ENCODE measurements at places on chromosomes 4 and X.

- no peak for DNase-seq
Observed at GRCh38 chrX:41553688-41554087, 106.5 kb downstream of the NYX start.

- DNase-seq, result no peak
Observed at GRCh38 chr4:87130985-87131703, 89.3 kb downstream of the KLHL8 start.

DNA sequence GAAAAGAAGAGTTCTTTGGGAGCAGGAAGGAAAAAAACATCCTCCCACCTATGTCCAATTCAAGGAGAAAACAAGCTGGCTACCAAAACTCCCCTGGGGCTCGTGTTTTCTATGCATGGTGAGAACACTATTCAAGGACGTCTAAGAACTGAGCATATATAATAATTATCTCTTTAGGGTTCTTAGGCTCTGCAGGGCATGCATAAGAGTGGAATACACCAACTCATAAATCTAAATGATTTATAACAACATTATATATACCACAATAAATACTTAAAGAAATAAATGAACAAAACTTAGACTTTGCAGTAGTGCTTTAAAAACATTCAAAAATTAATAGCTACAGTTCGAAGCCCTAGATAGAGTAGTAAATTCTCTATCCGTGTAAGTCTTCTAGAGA, 19.5 kb upstream of the TMEM154 start:
- no peak for DNase-seq

- no peak for DNase-seq
Observed at GRCh38 chr4:158238575-158238974, 28.3 kb downstream of the TMEM144 start.

DNA sequence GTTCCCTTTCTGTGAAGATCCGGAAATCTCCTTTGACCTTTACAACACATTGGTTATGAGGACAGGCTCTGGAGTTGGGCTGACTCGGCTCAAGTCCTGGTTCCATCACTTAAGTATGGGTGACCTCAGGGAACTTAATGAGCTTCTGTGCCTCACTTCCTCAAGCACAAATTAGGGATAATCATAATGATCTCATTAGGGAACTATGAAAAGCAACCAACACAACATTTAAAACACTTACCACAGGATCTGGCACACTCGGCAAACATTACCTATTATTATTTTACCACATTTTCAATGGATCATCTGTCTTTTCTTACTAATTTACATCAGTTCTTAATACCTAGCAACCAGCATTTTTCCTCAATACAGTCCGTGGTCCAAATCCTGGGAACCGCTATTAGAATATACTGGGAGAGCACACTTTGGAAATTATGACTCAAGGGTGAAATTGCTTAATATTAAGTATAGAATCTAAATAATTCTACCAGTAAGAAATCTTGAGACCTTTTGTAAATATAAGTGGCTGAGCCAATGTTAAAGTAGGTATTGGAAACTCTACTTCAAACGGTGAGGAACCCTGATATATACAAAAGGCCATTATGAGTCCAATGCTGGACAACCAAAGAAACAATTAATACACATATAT, 19.6 kb downstream of the ADGRA3 start:
- DNase-seq, result no peak

DNA sequence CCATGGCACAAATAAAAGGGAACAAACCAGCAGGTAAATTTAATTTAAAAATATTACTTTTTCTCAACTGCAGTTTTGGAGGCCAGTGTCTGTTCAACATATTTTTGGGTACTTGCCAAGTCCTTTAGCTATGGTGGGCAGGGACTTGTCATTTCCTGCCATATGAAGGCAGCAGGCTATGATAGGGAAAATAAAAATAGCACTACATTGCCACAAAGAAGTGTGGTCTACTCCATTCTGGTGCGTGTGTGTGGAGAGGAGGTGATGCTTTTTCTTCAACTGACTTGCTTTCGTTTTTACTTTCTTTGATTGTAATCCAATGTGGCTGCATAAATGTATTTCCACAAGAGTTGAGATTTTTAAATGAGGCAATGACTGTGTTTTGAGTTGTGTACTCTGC, 17.2 kb downstream of the GPR174 start:
- no peak for DNase-seq

DNA sequence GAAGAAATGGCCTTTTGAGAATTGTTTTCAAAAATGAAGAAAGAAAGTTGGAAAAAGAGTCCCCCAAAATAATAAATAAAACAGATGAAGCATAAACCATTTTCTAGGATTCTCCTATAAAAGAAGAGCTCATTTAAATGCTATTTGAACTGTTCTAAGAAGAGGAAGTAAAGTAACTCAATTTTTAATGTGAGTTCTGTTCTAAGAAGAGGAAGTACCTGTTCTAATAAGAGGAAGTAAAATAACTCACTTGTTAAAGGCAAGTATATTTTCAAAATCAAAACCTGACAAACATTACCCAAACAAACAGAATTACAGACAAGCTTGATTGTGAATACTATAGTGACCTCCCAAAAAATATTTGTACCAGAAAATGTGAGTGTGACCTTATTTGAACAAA, 1326.3 kb downstream of the C4orf33 start:
- no peak for DNase-seq

DNA sequence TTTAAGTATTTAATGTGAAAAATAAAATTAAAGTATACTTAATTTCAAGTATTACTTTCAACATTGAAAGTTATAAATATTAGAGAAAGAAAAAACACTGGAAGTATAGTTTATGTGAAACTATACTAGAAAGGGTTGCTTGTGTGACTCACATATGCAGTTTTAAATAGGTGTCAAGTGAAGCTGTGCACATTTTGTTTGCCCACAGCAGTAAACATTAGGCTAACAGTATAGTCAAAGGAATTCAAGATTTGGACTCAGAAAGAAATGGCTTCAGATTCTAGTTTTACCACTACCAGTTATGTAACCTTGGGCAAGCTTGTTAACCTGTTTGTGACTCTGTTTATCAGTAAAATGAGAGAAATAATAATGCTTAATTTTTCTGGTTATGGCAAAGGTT, 148.2 kb downstream of the FAM47B start:
- DNase-seq, result no peak

DNA sequence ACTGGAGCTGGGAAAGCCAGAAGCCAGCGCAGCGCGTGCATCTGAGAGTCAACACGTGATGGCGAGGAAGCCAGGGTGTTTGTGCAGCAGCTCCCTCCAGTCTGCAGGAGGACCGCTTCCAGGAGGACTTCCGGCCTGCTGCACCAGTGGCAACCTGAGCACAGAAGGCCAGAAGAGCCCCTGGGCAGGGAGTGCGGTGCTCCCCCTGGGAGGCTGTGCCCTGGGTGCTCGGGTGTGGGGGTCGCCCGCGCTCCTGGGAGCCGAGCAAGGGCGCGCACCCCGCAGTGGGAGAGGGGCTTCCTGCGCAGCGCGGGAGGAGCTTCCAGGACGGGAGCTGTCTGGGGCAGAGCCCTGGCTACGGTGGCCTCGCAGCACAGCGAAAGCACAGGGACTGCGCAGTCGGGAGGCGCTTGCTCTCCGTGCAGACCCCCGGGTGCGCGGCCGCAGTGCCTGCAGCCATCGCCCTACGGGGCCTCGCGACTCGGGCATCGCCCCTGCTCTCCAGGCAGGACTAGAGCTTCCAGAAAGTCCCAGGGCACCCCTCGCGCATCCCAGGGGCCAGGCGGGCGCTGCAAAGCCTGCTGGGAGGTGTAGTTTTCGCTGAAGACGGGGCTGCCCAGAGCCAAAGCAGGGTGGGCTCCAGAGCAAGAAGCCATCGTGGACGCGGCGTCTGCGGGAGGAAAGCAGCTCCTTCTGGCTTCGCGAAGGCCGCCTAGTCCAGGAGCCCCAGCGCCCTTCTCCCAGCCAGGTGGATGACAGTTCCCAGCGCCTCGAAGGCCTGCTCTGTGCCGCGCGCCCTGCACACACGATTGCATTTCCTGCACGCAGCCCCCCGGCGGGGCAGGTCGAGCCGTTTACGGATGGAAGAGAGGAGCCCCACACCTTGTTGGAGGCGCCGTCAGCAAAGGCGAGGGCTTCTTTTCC, 24.1 kb upstream of the WFS1 start:
- peak; percentile 52 for DNase-seq

DNA sequence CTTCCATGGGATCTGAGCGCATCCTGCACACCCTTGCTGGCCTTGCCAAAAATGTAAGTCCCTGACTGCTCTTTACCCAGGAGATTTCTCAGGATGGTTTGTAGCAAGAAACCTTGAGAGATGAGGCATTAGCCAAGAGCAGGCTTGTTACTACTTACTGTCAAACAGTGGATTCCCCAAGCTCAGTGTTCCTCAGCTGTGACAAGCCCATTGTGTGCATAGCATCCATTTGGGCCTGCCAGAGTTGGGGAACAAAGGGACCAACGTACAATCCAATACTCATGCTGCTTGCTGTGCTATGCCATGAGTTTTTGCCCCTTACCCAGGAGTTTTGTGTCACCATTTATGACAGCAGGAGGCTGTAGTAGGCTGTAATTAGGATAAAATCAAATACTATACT, 267.6 kb downstream of the TENM3 start:
- no peak for DNase-seq

DNA sequence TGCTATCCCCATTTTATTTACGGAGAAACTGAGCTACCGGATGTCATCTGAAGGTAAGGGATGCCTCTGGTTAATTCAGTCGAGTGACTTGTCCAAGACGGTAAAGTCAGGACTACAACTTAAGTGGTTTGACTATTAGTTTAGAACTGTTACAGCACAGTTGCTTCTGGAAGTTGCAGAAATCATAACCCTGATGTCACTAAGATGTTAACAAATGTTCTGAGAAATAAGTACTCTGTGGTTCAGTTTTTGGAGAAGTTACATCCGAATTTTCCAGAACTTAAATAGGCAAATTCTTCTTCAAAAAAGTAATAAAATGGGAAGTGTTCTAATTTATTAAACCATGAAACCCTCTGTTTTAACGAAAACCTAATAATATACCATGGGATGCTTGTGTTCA, 3.1 kb downstream of the PPA2 start:
- DNase-seq, result no peak

GRCh38 chrX:119661486-119661885, 31.5 kb downstream of the SEPTIN6 start:
- no peak for DNase-seq

GRCh38 chrX:109742722-109743121, 9.7 kb upstream of the ACSL4 start:
- DNase-seq, result no peak

GRCh38 chr4:100095729-100096595, 94.3 kb downstream of the DDIT4L start:
- DNase-seq, result peak; percentile 45

GRCh38 chr4:9996319-9997110, 24.8 kb downstream of the SLC2A9 start:
- DNase-seq, result no peak

DNA sequence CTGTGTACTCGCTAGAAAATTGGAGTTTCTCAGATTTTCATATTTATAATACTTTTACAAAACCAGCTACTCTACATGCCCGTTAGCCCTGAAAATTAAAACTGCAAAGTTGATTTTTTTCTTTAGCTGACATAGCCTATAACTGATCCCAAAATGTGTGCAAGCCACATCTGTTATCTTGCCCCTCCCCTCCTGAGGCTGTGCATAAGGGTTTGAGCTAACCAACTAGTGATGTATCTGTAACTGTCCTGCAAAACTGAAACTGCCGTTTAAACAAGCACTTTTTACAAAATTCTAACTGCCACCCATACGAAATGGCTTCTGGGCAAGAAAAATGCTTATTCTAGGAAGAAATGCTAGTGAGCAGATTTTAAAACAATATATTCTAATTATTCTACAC, 59.1 kb downstream of the EDNRA start:
- DNase-seq, result no peak

- no peak for DNase-seq
Observed at GRCh38 chr4:118158763-118159375, 124.6 kb downstream of the NDST3 start.

DNA sequence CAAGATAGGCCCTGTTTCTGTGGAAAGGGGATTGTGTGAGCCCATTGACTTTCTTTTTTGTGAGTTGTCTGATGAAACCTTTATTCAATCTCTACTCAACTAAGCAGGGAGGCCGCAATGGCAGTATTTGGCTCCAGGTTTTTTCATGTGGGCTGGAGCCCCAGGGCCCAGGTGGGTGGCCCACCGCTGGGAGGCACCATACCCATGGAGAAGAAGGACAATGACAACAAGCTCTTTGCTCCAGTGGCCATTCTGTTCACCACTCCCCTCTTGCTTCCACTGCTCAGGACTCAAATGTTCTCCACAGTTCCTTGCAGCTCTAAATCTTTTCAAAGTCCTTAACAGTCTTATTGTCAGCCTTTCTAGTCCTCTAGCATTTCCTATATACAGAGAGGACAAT, 54.1 kb downstream of the HOPX start:
- DNase-seq, result no peak

DNA sequence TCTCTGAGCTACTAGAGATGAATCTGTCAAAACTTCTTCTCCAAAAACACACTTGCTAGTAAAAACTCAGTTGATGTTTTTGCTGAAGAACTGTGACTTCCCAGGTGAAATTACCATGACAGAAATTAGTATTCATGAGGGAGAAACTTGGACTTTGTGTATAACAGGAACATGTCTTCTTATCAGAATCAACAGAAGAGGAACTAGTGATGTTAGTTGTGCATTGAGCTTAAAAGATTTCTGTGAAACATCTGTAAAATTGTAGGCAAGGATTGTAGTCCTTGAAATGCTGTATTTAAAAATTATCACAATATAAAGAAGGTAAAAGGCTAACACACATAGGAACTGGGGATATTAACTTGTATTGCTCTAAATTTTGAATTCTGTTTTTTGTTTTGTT, 11.3 kb downstream of the FAM241A start:
- DNase-seq, result no peak

GRCh38 chr4:74023709-74024108, 14.8 kb downstream of the CXCL3 start:
- DNase-seq, result no peak

DNA sequence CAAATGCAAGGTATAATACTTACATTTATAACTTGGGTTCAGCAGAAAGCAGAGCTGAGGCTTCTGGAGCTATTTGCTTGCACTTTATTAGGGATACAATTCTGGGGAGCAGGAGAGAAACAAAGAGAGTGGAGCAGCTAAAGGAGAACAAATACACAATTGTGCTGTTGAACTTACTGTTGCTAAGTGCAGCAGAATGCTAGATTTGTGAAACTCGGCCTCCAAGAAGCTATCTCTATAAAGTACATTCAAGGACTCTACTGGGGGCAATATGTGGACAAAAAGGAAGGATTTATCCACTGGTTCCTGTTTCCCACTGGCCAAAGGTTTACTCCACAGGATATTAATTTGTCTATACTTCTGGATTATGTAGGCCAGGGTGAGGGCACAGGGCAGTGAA, 86.8 kb downstream of the PPP1R2C start:
- DNase-seq, result no peak

- no peak for DNase-seq
Observed at GRCh38 chr4:166996216-166996615, 238.1 kb downstream of the SPOCK3 start.

- DNase-seq, result peak; percentile 40
Observed at GRCh38 chrX:152637649-152638442, at the start of gene GABRQ. Gene GABRQ, plus strand, starts transcription at chrX:152637895. Its CDS starts 308 bp downstream, at chrX:152638203.
